ENCODE measurements at places on chromosomes 11 and 22. TPM values are rescaled to one million over a fixed set of nuclear protein-coding genes. Genes with fewer than 3 reads are reported as not detected.

HTR3B gene
- 0.41 TPM for total RNA-seq

DNA sequence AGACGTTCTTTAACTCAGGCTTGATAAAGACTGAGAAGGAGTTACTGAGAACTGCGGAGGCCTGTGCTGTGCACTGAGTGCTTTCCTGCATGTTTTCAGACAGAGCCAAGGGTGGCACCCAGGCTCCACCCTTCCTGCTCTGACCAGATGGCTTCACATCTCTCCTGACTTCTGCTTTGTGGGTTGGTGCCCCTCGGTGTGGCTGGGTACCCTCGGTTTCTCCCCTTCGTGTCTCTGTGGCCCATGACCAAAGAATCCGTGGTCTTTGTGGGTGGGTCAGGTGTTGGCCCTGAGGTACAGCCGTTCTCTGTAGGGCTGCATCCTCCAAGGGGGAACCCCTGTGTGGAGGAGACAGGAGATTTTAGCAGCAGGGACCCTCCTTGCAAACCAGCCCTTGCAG, 34.3 kb downstream of the GRIK4 start:
- no peak for DNase-seq

DNA sequence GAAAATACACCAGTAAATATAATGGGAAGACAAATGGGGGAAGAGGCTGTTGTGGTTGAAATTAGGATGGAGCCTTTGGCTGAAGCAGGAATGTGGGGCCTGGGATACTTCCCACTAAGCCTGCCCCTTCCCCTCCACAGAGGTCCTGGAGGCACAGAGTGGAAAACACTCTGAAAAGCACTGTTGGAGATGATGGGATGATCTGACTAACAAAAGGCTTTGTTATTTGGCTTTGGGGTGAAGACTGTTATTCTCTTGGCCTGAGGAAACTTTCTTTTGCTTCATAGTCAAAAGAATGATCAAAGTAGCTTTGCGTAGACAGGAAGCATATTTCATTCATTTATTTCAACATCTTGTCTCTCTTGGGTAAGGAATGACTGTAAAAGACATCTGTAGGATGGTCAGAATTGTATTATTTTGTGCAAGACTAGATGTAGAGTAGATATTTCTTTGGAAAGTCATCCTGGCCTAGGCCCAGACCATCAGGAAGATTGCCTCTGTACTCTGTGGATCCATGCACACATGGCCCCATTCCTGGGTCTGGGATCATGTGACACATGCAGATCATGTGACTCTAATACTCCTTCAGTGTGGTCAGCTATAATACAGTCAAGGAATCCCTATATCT, 111.4 kb downstream of the SPON1 start:
- no peak for DNase-seq

DNA sequence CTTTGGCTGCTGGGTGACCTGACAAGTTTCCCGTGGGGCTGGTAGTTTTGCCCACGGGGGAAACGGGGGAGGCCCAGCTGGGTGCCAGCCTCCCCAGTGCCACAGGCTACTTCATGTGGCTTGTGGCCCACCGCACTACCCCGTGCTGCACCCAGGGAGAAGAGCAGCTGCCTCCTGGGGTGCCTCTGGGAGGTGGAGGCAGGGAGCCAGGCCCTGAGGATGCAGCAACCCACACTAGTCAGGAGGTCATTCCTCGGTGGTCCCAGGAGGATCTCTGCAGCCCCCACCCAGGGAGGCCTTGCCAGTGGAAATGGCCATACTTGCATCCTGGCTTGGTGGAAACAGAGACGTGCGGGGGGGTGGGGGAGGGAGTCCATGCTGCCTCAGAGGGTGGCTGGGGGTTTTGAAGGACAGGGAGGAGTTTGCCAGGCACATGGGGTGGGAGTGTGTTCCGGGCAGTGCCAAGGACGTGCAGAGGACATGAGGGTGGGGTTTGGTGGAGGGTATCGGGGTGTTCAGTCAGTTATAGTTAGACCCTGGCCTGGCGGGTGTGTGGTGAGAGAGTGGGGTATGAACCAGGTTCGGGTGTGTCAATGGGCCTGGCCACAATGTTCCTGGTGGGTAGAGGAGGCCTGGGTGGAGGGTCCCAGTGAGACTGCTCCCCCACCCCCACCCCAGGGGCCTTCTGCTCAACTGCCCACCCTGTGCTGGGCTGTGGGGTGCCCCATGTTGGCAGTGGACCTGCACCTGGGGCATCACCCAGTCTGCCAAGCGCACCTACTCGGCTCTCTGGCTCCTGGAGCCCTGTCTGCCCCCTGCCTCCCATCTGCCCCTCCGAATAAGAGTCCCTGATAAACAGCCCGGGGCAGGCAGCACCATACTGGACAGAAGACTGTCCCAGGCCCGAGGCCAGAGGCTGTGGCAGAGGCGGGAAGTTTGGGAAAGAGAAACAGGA, 3.8 kb downstream of the PIM3 start:
- DNase-seq: no peak

- no peak for DNase-seq
These were observed 52.4 kb upstream of the TTLL12 start for GRCh38 chr22:43239193-43239780.

DNA sequence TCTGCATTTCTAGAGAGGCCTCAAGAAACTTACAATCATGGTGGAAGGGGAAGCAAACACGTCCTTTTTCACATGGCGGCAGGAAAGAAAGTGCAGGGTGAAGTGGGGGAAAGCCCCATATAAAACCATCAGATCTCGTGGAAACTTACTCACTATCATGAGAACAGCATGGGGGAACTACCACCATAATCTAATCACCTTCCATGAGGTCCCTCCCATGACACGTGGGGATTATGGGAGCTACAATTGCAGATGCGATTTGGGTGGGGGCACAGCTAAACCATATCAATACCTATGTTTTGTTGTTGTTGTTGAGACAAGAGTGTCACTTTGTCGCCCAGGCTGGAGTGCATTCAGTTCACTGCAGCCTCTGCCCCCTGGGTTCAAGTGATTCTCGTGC, 29.9 kb downstream of the SFI1 start:
- DNase-seq: no peak

- no peak for DNase-seq
These were observed 63.4 kb downstream of the IGLL5 start for GRCh38 chr22:22951035-22951434.

GRCh38 chr22:20567993-20568417, 60.6 kb downstream of the MED15 start:
- no peak for DNase-seq

DNA sequence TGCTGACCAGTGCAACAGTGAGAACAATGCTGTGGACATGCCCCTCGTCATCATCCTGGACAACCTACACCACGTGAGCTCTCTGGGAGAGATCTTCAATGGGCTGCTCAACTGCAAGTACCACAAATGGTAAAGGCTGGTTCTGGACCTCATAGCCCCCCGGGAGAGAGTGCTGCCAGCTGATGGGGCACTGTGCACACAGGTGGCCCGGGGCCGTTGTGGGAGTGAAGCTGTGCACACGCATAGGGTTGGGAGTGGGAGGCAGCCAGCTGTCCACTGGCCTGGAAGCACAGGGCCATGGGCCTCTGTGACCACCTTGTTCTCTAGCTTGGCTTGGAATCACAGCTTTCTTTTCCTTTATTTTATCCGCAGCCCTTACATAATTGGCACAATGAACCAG, 57.0 kb downstream of the DBX1 start:
- no peak for DNase-seq

DNA sequence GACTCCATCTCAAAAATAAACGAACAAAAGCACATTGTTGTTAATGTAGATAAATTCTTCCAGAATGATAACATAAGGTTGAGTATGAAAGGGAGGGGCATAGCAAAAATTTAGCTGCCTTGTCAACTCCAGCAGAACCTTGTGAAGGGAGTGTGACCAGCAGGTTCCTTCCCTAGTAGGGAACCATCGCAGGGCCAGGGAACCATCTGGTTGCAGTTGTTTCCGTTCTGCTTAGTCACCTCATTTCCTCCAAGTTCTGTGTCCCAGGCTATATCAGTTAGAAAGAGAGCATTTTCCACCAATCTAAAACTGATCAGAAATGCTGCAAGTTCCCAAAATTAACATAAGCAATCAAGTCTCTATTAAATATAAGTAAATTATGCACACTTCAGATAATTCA, 126.7 kb upstream of the BLID start:
- DNase-seq: no peak

Measured in frontal cortex (tissue), 4 donors.